Smooth muscle cell of trachea (primary cell): ENCODE measurements at places on chromosomes 3 and 15. TPM values are rescaled to one million over a fixed set of nuclear protein-coding genes. Genes with fewer than 3 reads are reported as not detected.

Gene PTX3
- total RNA-seq = 120 and 266 TPM in 2 replicates

Gene CDCP1
- total RNA-seq = 9.1 and 14.1 TPM in 2 replicates

Gene ANKRD63
- not detected in 2 replicates for total RNA-seq

Gene NCK1
- 57.5 and 60.5 TPM in 2 replicates for total RNA-seq

Gene IQCF6
- total RNA-seq = not detected in 2 replicates

Gene ARL6
- total RNA-seq = 8.7 and 10.9 TPM in 2 replicates

Gene RASA2
- total RNA-seq = 10.9 and 16.6 TPM in 2 replicates

Gene GRK7
- total RNA-seq = under 0.01 TPM in 1 of 2 replicates, not detected in the other

Gene PRRT3
- total RNA-seq = 5.4 and 7.1 TPM in 2 replicates

Gene SI
- total RNA-seq = not detected in 2 replicates

Gene PTH1R
- 0.66 TPM in 1 of 2 replicates, not detected in the other for total RNA-seq

Gene NME9
- total RNA-seq = 0.29 TPM in 1 of 2 replicates, not detected in the other

Gene CYP8B1
- not detected in 2 replicates for total RNA-seq

Gene TNNC1
- total RNA-seq = 0.66 TPM in 1 of 2 replicates, not detected in the other

Gene RGMA
- total RNA-seq = 4.6 and 5.4 TPM in 2 replicates

Gene STRA6
- total RNA-seq = 0.29 and 0.83 TPM in 2 replicates

Gene HIGD2B
- total RNA-seq = 0.15 TPM in 1 of 2 replicates, not detected in the other

Gene ZNF660
- 1.6 and 2.5 TPM in 2 replicates for total RNA-seq

Gene FBXL2
- total RNA-seq = 20.2 and 25.2 TPM in 2 replicates

Gene ST3GAL6
- 0.87 and 0.99 TPM in 2 replicates for total RNA-seq

Gene ZWILCH
- total RNA-seq = 7.9 and 28.7 TPM in 2 replicates

Gene CCPG1
- total RNA-seq = 35.9 and 62.7 TPM in 2 replicates

Gene SNX1
- total RNA-seq = 49.8 and 66.6 TPM in 2 replicates

Gene SEMA3G
- total RNA-seq = under 0.01 and 0.15 TPM in 2 replicates

Gene NPAP1
- total RNA-seq = not detected in 2 replicates

Gene HMG20A
- total RNA-seq = 33.9 and 34.9 TPM in 2 replicates

Gene IL17RB
- total RNA-seq = under 0.01 and 0.17 TPM in 2 replicates

Gene UROC1
- total RNA-seq = not detected in 2 replicates

Gene CCR4
- total RNA-seq = not detected in 2 replicates

Gene GHSR
- total RNA-seq = not detected in 2 replicates

Gene GPR149
- total RNA-seq = not detected in 2 replicates

Gene COLQ
- 0.15 and 0.66 TPM in 2 replicates for total RNA-seq

Gene DUOX1
- total RNA-seq = under 0.01 and 0.99 TPM in 2 replicates

Gene AVEN
- 19.7 and 30.8 TPM in 2 replicates for total RNA-seq

Gene TUSC2
- 11.2 and 20.8 TPM in 2 replicates for total RNA-seq

Gene USF3
- total RNA-seq = 9.4 and 12.9 TPM in 2 replicates

Gene LSM3
- 4.6 and 17.5 TPM in 2 replicates for total RNA-seq

Gene CCDC191
- total RNA-seq = 2.6 and 4.2 TPM in 2 replicates

Gene UCN2
- total RNA-seq = 1.2 and 1.3 TPM in 2 replicates

Gene PPM1L
- 0.87 and 3.0 TPM in 2 replicates for total RNA-seq
